Cardiac ventricle fibroblast (primary cell): ENCODE measurements at places on chromosomes 2 and 18. TPM values are rescaled to one million over a fixed set of nuclear protein-coding genes. Genes with fewer than 3 reads are reported as not detected.

C2orf72 gene
- 0.19 and 0.20 TPM in 2 replicates for total RNA-seq

CIDEA gene
- not detected in 2 replicates for total RNA-seq

COL4A3 gene
- 2.6 and 4.2 TPM in 2 replicates for total RNA-seq

IL1B gene
- 0.25 and 0.44 TPM in 2 replicates for total RNA-seq

OST4 gene
- 215 and 321 TPM in 2 replicates for total RNA-seq

TCF23 gene
- total RNA-seq = 0.10 and 0.44 TPM in 2 replicates

DTNA gene
- total RNA-seq = 10.0 and 10.8 TPM in 2 replicates

REG3A gene
- total RNA-seq = not detected in 2 replicates

REG3G gene
- not detected in 2 replicates for total RNA-seq

MC2R gene
- total RNA-seq = not detected in 2 replicates

SP5 gene
- not detected in 2 replicates for total RNA-seq

PSD4 gene
- 0.69 and 1.4 TPM in 2 replicates for total RNA-seq

ARHGAP25 gene
- 2.5 and 3.2 TPM in 2 replicates for total RNA-seq

DNER gene
- 0.05 and 0.12 TPM in 2 replicates for total RNA-seq

SCYGR6 gene
- total RNA-seq = not detected in 2 replicates

METTL21A gene
- total RNA-seq = 13.2 and 22.8 TPM in 2 replicates

ELOA2 gene
- not detected in 2 replicates for total RNA-seq

VSNL1 gene
- not detected in 2 replicates for total RNA-seq

UGT1A7 gene
- not detected in 2 replicates for total RNA-seq

KCNK3 gene
- total RNA-seq = 1.1 and 1.2 TPM in 2 replicates

ONECUT2 gene
- under 0.01 TPM in 1 of 2 replicates, not detected in the other for total RNA-seq

NAT8 gene
- not detected in 2 replicates for total RNA-seq

COL5A2 gene
- total RNA-seq = 680 and 686 TPM in 2 replicates

WDR43 gene
- total RNA-seq = 28.0 and 31.0 TPM in 2 replicates

SIX3 gene
- not detected in 2 replicates for total RNA-seq

GTF3C2 gene
- 23.2 and 28.6 TPM in 2 replicates for total RNA-seq

MCM6 gene
- 9.8 and 10.0 TPM in 2 replicates for total RNA-seq

OXER1 gene
- total RNA-seq = not detected in 2 replicates

FOXD4L1 gene
- 0.15 TPM in 1 of 2 replicates, not detected in the other for total RNA-seq

VWA3B gene
- not detected in 2 replicates for total RNA-seq

ZNF516 gene
- total RNA-seq = 28.4 and 34.8 TPM in 2 replicates
